ENCODE measurements at places on chromosomes 7 and 10.

GRCh38 chr7:84107259-84107658, 87.3 kb downstream of the SEMA3A start:
- DNase-seq = no peak

GRCh38 chr7:124702385-124702784, 63.2 kb downstream of the GPR37 start:
- DNase-seq = no peak

- DNase-seq = no peak
Observed at GRCh38 chr7:1425292-1426136, 33.8 kb downstream of the MICALL2 start.

DNA sequence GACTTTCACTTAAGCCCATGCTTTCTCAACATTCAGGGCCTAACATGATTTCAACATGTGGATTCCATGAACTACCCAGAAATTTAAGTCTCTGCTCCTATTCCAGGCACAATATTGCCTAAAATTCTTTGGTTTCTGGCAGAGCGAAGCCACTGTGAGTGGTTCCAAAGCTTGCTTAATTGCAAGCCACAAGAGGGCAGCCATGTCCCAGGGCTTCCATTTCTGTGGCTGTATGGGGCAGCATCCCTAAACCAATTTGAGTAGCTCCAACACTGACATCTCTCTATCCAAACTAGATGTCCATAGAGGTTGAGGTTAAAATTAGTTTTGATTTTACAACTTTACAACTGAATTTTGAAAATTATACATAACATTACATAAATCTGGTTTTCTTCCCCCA, 56.3 kb upstream of the MDFIC start:
- DNase-seq = peak; percentile 51

- DNase-seq = peak; percentile 25
Observed at GRCh38 chr10:113094114-113094486, 144.1 kb downstream of the TCF7L2 start.

DNA sequence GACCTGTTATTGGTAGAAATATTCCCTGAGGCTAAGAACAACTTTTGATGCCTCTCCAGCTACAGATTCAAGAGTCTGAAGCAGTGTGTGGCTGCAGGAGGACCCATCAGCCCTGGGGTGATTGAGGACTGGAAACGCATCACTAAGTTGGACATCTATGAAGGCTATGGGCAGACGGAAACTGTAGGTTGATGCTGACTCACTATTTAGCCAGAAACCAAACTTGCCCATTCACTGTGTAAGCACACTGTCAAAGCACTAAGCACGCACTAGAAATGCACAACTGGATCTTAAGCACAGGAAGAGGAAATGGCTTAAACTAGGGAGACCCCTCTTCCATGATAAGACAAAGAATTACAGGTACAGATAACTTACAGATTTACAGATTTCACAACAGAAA, 20.8 kb downstream of the ACSM6 start:
- no peak for DNase-seq

GRCh38 chr10:96743988-96744585, 23.8 kb upstream of the PIK3AP1 start:
- DNase-seq = peak; percentile 11

DNA sequence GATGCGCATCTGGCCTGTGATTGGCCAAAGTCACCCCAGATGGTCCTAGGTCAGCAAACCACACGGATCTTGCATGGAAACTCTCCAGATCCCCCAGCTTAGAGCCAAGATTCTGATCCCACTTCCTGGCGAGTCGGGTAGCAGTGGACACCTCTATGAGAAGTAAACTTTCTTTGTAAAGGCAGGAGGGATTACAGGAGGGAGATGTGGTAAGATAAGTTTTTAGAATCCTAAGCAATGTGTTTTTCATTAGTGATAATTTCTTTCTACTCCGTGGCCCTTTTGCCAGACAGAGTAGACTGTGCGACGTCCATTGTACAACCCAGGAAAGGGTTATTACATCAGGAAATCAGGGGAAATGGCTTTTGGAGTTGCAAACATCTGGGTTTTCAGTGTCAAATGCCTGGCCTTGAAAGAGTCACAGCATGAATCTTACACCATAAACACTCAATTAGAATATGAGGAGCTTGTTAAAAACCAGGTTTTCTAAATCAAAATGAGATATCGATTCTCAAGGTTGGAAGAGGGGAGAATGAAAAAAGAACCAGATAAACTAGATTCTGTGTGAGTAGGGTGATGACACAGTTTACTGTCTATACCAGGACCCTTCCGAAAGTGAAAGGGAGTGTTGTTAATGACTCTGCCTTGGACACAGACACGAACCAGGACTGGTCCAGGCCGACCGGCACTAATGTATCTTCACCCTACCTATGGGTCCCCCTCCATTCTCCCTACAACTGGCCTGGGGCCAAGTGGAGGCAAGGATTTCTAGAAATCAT, 61.9 kb upstream of the WAC start:
- no peak for DNase-seq

- no peak for DNase-seq
Observed at GRCh38 chr10:3881622-3882021, 96.6 kb upstream of the KLF6 start.

GRCh38 chr10:132752961-132753360, 33.0 kb downstream of the NKX6-2 start:
- no peak for DNase-seq

DNA sequence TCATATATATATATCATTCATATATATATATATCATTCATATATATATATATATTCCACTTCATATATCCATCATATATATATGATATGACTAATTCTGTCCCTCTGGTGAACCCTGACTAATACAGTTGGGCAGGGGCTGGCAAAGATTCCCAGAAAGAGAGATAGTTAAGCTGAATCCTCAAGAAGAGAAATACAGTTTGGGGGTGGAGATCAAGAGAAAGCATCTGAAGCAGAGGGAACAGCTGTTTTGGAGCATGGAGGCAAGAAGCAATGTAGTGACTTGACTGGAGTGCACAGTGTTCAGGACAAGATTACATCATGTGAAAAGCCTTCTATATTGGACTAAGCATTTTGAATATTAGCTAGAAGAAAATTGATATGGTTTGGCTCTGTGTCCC, 540.7 kb downstream of the MAGI2 start:
- no peak for DNase-seq

- no peak for DNase-seq
Observed at GRCh38 chr10:3787016-3787400, 2.0 kb upstream of the KLF6 start.

DNA sequence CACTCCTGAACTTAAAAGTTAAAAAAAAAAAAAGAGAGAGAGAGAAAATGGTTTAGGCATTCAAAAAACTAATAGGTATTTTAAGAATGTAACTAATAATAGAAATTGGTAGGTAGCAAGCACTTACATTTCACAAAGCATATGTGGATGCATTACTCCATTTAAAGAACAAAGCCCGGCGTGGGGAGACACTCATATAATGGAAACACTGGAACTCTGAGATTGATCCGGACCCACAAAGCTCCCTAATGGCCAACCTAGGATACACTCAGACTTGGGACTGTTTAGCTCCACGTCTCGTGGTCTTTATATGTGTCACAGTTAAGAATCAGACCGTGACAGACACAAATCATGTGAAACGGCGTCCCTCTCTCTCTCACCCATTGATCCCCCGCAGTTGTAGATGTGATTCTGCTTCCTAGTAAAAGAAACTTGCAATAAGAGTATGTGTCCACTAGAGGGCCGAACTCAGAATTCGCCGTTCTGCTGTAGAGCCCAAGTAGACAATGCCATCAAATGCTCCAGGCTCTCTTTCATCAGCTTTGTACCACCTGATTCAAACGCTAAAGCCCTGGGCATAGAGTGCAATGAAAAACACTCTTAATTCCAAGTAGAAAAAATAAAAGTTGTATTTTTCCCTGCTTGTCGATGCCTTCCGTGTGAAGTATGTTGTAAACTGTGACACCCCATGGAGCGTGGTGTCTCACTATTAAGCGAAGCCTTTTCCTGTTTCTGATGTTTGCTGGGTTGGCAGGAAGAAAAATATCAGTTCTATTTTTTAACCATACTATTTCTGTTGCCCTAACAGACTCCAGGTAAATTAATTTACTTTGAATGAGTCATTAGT, 429.0 kb upstream of the MTPN start:
- DNase-seq = peak; percentile 74

GRCh38 chr10:120979435-120980278, 128.5 kb downstream of the WDR11 start:
- no peak for DNase-seq

- DNase-seq = no peak
Observed at GRCh38 chr10:85544956-85545355, 821.6 kb downstream of the GRID1 start.

GRCh38 chr7:106964466-106964865, 80.0 kb upstream of the PRKAR2B start:
- no peak for DNase-seq

DNA sequence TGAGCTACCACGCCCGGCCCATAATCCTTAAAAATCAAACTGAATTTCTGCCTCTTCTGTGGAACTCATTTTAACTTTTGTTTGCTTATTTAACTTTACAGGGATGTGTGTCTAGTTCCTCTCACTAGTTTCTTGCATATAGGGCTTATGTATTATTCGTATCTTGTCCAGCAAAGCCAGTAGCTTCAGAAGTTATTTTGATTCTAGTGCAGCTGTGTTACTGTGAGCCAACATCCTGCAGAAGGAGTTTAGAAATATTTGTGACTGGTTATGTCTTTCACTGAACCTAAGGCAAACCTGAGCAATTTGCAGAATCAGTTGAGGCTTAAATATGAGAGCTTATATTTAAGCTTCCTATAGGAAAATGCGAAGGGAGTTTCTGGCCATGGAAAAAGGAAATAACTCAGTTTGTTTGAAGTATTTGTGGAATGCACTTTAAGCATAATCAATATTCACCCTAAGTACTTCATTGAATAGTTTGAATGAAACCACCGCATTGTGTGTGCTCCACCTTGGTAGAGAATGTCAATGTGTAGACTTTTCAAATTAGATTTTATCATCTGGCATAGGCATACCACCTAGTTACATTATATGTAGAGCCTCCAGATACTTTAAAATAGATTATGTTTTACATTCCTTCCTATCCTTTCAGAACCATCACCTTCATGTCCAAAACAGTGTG, 90.8 kb downstream of the MCU start:
- no peak for DNase-seq

DNA sequence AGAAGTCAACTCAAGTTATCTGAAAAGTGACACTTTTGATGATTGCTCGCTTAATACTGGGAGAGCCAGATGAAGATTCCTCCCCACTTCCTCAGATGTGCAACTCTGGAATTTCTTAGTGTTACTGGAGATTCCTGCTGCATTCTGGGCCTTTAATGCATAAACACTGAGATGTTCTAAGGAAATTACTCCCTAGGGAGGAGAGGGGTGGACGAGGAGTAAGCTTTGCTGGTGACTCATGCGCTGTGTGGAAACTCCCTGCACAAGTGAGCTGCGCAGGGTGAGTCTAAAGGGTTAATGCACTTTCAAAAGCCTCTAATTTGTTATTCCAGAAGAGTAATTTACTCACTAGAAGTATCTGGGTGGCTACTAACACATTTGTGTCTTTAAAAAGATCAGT, 46.3 kb downstream of the EGFR start:
- DNase-seq = no peak

GRCh38 chr10:90274721-90275468, 573.5 kb downstream of the KIF20B start:
- no peak for DNase-seq

DNA sequence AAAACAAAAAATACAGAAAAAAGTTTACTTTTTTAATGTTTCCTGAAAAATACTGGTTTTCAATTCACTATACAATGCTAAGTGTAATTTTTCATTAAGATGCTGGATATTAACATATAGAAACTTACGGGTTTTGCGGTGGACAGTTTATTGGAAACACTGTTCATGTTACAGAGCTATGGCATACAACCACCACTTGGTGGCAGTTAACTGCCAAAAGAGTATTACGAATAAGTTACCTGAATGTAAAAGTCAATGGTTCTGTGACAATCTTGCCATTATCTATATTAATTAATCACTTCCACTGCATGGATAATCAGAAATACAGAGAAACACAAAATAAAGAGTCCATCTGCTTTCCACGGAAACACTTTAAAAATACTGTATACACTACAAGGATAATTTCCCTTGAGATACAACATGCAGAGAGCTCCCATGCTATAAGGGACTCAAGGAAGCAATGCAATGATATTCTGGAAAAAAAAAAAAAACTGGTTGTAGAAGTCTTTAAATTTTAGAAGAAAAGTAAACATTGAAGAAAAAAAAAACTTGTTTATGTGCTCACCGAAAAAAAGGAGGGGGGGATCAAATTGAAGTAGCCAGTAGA, 97.0 kb downstream of the TPK1 start:
- DNase-seq = peak; percentile 52

DNA sequence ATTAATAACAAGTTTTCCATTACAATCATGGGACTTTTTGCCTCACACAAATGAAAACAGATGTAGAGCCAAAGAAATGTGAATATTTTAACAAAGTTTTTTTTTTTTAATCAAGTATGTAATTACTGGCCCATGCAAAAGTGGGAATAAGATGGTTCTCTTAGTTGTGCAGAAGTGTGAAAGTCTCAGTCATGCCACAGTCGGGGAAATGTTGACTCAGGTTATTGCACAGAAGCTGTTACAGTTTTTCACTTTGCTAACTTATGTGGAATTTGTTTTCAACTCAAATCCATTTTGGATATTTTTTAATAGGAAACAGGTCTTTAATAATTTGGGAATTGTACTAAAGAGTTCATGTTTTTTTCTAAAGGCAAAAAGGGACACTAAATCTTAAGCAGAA, 44.0 kb upstream of the CAV2 start:
- no peak for DNase-seq

DNA sequence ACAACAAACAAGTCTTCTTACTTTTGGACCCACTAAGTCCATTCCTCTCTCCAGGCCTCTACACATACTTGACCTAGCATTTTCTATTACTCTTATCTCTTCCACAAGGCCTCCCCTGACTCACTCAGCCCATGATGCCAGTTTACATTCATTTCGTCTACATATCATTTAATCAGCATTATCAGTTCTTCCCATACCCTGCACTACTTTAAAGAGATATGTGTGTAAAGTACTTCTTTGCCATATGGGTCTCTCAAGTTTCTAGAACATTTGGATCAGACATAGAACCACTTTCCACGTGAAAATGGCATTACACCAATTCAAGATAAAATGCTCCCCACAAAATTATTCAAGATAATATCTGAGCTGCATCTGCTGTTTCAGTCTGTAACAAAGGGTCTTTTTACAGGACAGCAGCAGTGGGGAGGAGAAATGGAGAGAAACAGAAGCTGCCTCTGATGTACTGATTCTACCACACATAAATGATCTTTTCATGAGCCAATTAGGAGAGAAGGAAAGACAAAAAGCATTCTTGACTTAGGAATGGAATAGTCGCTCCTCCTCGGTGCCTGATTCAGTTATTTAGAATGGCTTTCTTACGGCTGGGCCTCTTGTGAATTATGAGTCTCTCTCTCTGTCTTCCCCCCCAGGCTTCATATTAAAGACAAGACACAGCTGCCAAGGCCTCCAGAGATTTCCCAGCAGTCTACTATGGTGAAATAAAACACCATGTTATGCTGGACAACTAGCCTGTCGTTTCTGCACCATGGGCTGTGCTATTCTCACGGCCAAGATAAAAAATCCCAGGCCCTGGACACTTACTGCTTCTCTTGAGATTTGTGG, 46.9 kb upstream of the SEPTIN7 start:
- no peak for DNase-seq
